HT-29 (cell line): ENCODE measurements at places on chromosomes 13 and 19.

GRCh38 chr13:46484561-46484960, 68.4 kb upstream of the LRCH1 start:
- DNase-seq: no peak

GRCh38 chr19:11868188-11868587, 19.4 kb upstream of the ZNF69 start:
- DNase-seq: no peak

GRCh38 chr13:23957981-23958380, 60.7 kb upstream of the C1QTNF9B start:
- no peak for DNase-seq

GRCh38 chr13:106468207-106468606, 67.3 kb downstream of the EFNB2 start:
- no peak for DNase-seq

DNA sequence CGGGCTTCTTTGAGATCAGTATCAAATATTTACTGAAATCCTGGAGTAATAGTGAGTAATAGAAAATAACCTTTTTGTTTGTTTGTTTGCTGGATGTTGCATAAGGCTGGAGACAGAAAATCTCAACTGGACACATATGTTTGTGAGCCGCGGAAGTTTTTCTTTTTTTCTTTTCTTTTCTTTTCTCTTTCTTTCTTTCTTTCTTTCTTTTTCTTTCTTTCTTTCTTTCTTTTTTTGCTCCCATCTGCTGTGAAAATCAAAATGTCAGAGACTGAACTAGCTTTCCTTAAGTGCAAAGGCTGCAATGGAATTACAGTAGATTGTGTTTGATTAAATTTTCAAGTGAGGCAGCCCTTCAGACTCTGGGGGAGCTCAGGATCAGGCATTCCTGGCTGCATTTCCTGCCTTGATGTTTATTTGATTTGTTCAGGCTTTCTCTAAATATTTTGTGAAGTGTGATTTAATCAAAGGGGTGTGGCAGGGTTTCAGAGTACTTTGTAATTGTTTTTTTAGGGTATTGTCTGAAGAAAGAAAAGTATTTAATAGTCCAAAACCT, 319 bp downstream of the FRY start:
- DNase-seq: no peak

- no peak for DNase-seq
Observed at GRCh38 chr19:1298235-1298634, 12.6 kb downstream of the EFNA2 start.

- no peak for DNase-seq
Observed at GRCh38 chr13:97283888-97284287, 61.8 kb downstream of the MBNL2 start.

GRCh38 chr13:97429681-97430081, 4.3 kb upstream of the RAP2A start:
- DNase-seq: no peak

GRCh38 chr13:45356966-45357672, 16.1 kb upstream of the TPT1 start:
- no peak for DNase-seq

DNA sequence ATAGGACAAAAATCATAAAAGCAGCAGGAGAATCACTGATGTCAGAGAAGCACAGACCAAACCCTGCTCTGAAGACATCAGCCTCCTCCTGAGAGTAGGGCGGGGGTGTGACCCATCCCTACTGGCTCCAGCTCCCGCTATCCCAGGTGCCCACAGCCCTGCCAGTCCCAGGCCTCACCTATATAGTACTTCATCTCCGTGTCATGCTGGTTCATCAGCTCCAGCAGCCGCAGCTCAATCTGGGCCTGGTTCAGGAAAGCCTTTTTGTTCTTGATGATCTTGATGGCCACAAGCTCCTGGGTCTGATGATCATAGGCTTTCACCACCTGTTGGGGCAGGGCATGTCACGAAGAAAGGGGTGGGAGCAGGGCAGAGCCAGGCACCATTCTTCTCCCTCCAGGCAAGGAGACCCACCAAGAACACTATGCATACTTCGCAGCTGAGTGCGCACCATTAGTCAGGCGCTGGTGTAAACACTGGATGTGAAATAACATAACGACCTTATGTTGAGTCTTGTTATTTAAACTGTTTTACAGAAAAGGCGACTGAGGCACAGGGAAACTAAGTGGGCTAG, 4.2 kb downstream of the DYRK1B start:
- DNase-seq: no peak

GRCh38 chr19:23946569-23946968, 31.9 kb downstream of the ZNF726 start:
- no peak for DNase-seq

DNA sequence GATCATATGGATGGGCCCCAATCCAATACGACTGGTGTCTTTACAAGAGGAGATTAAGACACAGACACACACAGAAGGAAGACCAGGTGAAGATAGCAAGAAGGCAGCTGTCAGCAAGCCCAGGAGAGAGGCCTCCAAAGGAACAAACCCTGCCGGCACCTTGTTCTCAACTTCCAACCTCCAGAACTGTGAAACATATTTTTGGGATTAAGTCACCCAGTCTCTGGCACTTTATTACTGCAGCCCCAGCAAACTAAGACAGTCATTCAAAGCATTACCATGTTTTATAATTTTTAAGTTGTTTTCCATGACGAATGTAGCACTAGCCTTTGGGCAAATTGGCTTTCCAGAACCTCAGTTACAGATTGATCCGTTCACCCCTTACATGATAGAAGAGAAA, 11.3 kb downstream of the STARD13 start:
- no peak for DNase-seq

- peak; percentile 86 for DNase-seq
Observed at GRCh38 chr13:26872525-26873385, 112.2 kb upstream of the GPR12 start.

- no peak for DNase-seq
Observed at GRCh38 chr13:26653310-26653709, 95.8 kb downstream of the WASF3 start.
